ENCODE measurements at places on chromosomes 12 and 14. TPM values are rescaled to one million over a fixed set of nuclear protein-coding genes. Genes with fewer than 3 reads are reported as not detected.

DNA sequence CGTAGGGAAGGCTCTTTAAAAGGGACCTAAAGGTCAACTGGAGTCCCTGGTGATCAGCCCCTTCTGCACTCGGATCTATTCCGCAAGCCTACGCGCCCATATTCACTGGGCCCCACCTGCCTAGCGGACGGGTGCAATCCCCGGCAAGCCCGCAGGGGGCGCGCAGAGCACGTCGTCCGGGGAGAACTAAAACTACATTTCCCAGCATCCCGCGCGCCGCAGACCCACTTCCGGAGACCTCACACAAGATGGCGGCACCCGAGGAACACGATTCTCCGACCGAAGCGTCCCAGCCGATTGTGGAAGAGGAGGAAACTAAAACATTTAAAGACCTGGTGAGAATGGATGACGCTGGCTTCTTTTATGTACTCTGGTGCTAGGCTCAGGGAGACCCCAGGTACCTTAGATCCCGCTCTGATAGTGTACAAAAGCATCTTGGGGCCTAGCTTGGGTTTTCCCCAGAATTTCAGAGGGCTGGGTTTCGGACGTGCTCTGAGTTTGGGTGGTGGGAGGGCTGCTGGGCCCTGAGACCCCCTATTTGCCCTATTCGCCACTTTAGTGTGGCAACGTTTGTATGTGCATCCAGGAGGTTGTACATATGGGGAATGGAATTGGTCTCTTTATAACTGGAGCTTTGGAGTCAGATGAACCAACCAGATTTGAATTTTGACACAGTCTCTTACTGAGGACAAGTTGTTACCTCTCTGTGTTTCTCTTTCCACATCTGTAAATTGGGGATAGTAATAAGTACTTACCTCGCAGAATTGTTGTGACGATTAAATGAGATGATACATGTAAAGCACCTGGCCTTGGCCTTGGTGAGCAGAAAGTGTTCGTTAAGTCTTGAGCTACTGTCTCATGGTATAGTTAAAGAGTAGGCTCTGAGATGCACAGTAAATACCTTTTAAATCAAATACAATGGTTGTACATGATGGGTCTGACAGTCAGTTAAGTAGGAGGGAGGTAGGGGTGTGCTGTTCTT lies at the start of gene DDX47:
Gene DDX47, plus strand, starts transcription at position 227 of the 982 bp plus-strand sequence. Its CDS starts 22 bp downstream, at position 249.
- peak; percentile 93 for DNase-seq
- H3K4me3 ChIP-seq = peak within 1 kb of the TSS; percentile 99
- peaks cover 38% of the 10 kb centered on the region for H3K4me1 ChIP-seq
- no peaks in the 10 kb centered on the region for H3K27me3 ChIP-seq

DNA sequence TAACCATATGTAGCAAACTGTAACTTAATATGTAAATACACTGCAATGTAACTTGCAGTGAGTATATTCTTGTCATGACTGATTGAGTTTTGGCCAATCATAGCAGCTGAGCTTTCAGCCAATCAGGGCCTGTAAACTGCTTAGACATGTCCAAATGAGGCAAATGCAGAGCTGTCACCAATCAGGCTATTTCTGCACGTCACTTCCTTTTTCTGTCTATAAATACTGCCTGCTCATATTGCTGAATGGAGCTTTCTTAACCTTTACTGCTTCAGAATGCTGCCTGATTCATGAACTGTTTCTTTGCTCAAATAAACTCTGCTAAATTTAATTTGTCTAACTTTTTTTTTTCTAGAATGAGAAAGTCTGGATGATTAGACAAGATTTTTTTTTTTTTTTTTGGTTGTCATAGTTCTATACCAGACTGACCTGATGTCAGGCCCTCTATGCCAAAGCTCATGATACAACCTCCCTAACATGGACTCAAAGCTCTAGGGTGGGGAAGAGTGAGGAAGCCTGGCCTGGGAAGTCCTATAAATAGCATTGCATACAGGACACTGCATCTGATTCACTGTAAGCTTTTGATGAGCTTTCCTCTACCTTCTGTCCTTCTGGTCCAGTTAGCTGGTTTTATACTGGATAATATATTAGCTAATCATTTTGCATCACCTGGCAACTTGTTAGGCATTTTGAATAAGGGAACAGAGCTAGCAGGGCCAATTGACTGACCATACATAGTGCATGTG lies 12.0 kb downstream of the MGP start:
- DNase-seq = no peak
- no peak overlapping the region for H3K4me3 ChIP-seq
- H3K27me3 ChIP-seq = no peaks in the 10 kb centered on the region
- no peak overlapping the region for H3K27ac ChIP-seq
- H3K36me3 ChIP-seq = no peaks in the 10 kb centered on the region

PRB3 gene
- not detected for total RNA-seq

GRCh38 chr12:86621957-86622356 lies 365.8 kb upstream of the MGAT4C start:
- no peak for DNase-seq
- no peak overlapping the region for H3K27ac ChIP-seq
- no peaks in the 10 kb centered on the region for H3K27me3 ChIP-seq
- no peak overlapping the region for H3K4me3 ChIP-seq

DNA sequence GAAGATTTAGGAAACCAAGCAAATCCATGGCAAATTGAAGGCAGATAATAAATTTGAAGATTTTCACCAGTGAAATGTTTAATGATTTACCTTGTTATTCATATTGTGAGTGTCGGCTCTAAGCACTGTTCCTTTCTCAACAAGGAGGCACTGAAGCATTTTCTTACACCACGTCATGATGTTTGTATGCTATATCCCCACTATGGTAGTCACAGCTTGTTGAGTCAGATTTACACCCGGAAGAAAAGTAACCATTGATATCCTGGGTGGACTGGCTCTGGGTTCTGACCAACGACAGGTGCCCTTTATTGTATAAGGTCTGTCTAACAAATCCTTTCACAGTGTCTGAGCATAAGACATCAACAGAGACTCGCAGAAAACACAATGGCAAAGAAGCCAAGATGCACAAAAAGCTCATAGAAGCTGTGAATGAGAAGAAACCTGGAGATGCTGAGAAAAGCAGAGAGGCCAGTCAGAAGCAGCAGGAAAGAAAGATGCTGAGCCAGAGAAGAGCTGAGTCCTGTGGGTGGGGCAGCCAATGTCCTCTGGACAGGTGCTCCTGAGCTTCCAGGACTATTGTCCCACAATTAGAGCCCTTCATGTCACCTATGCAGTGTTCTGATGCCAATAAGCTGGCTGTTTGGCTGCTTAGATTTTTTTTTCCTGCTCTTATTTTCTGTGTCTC lies 49.7 kb upstream of the ARHGAP5 start:
- H3K27ac ChIP-seq = no peak overlapping the region
- no peaks in the 10 kb centered on the region for H3K27me3 ChIP-seq
- no peak for DNase-seq
- peaks cover 10% of the 10 kb centered on the region for H3K4me1 ChIP-seq
